ENCODE measurements at places on chromosomes 1 and 21.

DNA sequence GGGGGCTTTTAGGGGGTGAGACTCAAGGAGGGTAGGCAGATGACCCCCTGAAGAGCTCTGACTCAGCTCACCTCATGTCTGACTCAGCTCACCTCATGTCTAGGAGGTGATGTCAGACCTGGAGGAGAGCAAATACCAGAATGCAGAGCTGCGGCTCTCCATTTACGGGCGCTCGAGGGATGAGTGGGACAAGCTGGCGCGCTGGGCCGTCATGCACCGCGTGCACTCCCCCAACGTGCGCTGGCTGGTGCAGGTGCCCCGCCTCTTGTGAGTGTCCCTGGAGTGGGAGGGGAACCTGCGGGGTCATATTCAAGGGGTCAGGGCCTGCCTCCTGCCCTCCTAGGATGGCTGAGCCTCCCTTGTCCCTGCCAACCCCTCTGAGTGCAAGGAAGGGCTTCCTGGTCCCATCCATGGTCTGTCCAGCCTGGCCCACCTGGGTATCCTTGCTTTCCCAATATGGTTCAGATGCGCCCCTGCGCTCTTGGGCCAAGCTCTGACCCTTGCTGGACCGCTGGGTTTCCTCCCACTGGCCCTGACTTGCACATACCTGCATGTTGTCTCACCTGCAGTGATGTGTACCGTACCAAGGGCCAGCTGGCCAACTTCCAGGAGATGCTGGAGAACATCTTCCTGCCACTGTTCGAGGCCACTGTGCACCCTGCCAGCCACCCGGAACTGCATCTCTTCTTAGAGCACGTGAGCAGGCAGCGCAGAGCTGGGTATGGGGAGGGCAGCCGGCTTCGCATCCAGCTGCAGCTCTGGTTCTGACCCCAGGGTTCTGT is 9.1 kb downstream of the AMPD2 start:
- DNase-seq: no peak

DNA sequence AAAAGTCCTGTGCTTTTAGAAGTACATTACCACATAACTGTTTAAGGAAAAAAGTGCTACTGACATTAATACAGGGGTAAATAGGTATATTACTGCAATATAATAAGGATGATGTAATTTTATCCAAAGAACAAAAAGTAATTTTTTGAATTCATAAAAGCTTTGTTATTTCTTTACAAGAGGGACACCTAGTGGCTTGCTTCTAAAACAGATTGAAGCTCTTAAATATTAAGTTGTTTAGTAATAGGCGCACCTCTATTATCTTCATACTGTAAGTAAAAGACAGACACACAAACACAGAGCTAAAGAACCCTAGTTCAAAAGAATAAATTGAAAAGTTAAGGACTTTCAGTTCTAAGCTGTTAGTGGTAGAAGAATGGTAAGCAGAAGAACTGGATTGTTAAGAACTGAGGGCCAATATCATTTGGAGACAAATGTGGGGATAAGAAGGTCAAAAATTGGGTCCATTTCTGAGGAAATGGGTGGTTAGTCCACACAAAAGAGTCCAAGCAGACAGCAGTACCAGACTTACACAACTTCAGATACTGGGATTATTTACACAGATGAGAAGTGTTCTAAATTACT is 15.4 kb downstream of the ZNHIT6 start:
- DNase-seq: no peak

- DNase-seq: no peak
Measured at GRCh38 chr1:27026621-27027574, 14.2 kb upstream of the TENT5B start.

DNA sequence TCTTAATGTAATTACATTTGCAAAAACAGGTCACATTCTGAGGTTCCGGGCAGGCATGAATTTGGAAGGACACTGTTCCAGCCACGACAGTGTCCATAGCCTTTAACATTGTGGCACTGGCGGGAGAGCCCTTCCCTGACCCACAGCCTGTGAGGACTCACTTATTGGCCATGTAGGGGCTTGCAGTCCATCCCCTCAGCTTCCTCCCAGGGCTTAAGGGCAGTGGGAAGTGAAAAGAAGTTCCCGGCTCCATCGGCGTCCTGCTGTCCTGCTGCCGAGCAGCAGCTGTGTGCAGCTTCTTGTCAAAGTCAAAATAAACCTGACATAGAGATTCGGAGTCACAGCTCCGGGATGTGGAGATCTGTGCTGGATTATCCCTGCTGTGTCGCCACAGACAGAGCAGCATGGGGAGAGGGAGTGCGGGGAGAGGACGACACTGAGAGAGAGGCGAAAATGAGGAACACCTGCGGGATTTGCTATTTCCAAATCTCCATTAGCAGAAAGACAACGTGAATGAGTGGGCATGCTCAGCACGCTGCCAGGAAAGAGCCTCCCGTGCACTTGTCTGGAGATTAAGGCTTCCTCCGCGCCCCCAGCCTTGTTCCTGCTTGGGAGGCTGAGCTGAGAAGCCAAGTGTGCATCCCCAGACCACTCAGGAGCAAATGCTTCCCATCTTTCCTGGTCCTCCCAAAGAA is 260.3 kb downstream of the ASTN1 start:
- no peak for DNase-seq

GRCh38 chr1:70429219-70429618 is 18.2 kb downstream of the CTH start:
- no peak for DNase-seq

DNA sequence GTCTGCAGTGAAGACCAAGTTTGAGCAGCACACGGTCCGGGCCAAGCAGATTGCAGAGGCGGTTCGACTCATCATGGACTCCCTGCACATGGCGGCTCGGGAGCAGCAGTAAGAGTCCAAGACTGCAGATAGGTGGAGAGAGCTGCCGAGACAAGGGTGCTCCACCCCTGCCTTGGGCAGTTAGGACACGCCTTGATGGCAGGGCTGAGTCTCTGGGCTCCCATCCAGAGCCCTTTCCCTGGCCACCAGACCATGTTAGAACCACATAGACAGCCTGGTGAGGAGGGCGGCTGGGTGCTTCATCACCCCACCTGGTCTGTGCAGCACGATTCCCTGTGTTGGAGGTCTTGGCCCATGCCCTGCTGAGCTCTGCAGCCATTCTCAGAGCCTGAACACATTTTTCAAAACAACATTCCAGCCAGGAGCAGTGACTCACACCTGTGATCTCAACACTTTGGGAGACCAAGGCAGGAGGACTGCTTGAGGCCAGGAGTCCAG is 17.3 kb upstream of the MIIP start:
- DNase-seq: no peak

- no peak for DNase-seq
Measured at GRCh38 chr1:103283841-103284669, 175.7 kb upstream of the COL11A1 start.

DNA sequence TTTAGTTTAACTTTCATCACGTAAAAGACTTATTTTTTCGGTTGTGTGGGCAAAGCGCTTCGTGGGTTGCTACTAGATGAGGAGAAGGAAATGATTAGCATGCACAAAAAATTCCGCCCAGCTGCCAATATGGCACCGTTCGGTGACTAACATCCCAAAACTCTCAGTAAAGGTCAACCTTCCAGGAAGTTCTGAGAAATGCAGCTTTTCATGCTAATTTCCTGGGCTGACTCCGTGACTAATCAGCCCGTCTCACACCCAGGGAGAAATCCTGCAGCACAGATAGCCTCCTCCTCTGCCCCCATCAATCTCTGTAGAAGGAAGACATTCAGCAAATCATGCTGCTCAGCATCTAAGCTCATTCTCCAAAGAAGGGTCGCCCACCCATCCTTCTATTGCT is 34.1 kb downstream of the TMCO4 start:
- peak; percentile 8 for DNase-seq

DNA sequence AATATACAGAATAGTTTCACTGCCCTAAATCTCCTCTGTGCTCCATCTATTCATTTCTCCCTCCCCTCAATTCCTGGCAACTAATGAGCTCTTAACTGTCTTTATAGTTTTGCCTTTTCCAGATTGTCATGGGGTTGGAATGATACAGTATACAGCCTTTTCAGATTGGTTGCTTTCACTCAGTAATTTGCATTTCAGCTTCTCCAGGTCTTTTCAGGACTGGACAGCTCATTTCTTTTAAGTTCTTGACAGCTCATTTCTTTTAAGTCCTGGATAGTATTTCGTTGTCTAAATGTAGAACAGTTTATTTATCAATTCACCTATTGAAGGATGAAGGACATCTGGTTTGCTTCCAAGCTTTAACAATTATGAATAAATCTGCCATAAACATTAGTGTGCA is 22.6 kb downstream of the KRTAP21-3 start:
- DNase-seq: no peak

DNA sequence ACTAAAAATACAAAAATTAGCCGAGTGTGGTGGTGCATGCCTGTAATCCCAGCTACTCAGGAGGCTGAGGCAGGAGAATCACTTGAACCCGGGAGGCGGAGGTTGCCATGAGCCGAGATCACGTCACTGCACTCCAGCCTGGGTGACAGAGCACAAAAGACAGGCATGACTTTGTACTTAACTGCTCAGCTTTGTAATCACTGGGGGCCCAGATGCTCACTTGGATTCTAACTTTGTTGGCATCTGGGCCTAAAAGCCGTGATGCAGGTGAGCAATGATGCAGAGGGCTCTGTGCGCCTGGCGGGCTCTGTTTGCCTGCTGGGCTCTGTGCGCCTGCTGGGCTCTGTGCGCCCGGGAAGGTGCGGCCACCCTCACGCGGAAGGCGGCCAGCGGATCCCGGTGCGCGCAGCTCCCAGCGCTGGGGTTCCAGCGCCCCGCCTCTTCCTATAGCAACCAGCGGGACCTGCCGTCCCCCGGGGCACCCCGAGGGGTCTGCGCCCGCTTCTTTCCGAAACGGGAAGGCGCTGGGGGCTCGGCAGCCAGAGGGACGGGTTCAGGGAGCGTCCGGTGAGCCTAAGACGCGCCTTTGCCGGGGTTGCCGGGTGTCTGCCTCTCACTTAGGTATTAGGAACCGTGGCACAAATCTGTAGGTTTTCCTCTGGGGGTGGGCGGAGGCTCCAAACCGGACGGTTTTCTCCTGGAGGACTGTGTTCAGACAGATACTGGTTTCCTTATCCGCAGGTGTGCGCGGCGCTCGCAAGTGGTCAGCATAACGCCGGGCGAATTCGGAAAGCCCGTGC is 31.7 kb downstream of the PRMT2 start:
- no peak for DNase-seq

GRCh38 chr1:209805875-209806760 is at the start of gene IRF6:
Gene IRF6 (minus strand): TSS chr1:209806142. CDS start chr1:209801413, 4,729 bp downstream.
- DNase-seq: no peak
